Activated CD8-positive, alpha-beta memory T cell treated with anti-CD3 and anti-CD28 coated beads for 1 hour (primary cell): ENCODE measurements at places on chromosomes 3 and 15.

DNA sequence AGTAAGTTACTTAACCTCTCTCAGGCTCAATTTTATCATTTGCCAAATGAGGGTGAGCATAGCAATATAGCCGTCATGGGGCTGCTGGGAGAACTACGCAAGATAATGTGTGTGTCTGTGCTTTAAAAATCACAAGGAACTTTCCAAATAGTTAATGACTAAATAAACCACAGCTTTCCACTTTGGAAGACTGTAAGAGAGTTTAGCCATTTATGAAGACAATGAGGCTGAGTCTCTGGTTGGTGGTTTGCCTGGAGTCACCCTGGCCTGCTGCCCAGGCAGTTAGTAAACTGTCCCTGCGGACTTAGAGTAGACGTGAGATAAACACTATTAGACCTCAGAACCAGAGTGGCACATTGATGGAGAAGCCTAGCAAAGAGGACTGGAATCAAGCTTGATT lies 357.7 kb downstream of the CLSTN2 start:
- DNase-seq, result no peak

DNA sequence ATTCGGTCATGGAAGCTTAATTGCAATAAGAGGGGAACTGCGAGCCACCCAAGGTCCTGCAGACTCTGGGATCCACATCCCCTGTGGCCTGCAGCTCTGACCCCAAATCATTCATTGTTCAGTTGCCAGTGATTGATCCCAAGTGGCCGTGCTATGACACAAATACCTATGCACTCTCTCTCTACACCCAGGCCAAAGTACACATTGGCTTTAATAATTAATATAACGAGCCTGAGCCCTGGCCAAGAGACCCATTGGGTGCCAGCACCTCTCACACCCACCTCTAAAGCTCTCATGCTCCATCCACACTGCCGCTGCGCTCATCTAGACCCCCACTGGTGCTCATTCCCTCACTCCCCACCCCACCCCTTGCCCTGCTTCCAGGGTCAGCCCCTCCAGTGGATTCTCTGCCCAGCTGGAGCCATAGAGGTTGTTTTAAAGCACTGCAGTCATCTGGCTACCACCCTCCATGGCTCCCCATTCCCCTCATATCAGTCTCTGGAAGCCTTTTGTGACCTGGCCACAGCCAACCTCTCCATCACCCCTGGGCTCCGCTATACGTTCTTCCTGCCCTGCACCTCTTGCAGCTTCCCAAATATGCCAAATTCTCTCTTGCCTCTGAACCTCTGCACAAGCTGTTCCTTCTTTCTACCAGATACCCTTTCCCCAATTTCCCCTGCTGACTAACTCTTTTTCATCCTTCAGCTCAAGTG lies 37.7 kb upstream of the SLC6A6 start:
- DNase-seq, result no peak

DNA sequence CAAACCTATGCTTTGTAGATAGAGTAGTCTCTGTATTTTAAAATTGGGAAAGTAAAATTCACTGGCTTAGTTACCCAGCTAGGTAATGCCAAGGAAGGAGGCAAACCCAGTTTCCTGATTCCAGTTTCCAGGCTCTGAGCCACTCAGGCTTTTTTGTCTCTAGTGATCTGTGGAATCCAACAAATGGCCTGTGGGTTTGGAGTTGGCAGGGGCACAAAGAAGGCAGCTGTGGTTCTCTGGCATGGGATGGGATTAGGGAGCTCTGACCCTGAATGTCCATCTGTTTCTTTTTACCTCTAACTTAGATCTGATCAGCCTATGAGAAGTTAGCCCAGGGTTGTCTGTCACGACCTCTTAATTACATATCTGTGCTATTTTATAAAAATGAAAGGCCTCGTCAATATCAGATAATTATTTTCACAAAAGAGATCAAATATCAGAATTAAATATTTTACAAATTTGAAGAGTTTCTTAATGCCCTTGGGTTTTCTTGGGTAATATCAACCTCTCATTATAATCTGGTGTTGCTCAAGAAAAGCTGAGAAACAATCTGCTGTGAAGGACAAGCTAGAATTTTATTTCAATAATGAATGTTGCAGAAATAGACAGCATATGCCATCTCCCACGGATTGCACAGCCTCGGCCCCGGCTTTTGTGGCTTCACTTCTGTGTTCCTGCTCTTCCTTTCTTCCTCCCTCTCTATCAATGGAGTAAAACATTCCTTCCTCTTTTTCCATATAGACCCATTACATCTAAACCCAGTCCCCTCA lies 63.7 kb upstream of the DAZL start:
- no peak for DNase-seq

GRCh38 chr3:194836661-194837060 lies 151.0 kb downstream of the FAM43A start:
- DNase-seq, result no peak

DNA sequence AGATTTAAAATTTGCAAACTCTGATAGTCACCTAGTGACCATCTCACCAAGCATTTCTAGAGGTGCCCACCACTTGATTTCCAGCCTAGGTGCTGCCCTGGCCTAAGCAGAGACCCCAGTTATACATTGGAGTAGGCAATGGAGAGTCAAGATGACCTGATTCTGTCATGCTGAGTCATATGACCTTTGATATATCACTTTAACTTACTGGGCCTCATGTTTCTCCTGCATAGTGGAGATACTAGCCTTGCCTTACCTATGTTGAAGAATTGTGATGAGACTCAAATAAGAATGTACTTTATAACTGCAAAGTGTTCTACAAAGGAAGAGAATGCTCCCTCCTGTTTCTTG lies 75.5 kb upstream of the XCR1 start:
- no peak for DNase-seq

- no peak for DNase-seq
Measured at GRCh38 chr3:53715815-53716483, 130.3 kb downstream of the CHDH start.

- no peak for DNase-seq
Measured at GRCh38 chr15:60964527-60964926, 264.6 kb downstream of the RORA start.

DNA sequence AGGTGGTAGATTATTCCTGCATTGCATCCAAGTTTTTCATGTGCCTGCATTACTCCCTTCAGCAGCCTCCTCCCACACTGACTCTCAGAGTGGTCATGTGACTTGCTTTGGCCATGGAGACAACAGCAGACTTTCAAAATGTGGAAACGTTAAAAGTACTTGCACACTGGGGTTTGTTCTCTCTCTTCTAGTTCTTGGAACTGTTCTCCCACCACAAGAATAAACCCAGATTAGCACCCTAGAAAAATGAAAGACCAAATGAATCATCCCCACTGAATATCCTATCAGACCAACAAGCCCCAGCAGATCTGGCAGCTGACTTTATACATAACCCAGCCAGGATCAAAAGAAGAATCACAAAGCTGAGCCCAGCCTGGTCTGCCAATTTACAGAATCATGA lies 398.5 kb downstream of the VPS13C start:
- no peak for DNase-seq

- DNase-seq, result no peak
Measured at GRCh38 chr15:85003593-85004312, 22.1 kb downstream of the PDE8A start.

GRCh38 chr15:89675606-89676005 lies 3.6 kb downstream of the PLIN1 start:
- no peak for DNase-seq

GRCh38 chr3:186519021-186519658 lies 25.0 kb downstream of the CRYGS start:
- DNase-seq, result peak; percentile 24
